Liver (tissue), 10 donors: ENCODE measurements at places on chromosomes 2 and 18. TPM values are rescaled to one million over a fixed set of nuclear protein-coding genes. Genes with fewer than 3 reads are reported as not detected.

DNA sequence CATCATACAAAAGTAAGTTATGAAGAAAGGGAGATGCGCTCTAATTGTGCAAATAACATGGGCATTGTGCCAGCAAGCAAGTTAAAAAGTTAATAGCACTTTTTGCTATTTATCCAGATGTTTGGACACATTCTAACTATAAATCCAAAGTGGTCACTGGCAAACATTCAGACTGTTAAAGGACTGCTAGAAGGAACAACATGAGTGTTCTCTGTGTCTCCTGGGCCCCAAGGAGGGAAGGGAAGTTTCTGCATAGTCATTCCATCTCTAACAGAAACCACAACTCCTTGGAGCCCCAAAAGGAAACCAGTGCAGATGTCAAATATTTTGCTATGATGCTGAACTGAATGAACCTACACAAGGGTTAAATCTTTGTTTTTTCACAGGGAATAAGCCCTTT, 213.3 kb upstream of the HNRNPA3 start:
- DNase-seq = no peak

The RGPD4 gene
- not detected for polyA plus RNA-seq

- DNase-seq = no peak
Measured at GRCh38 chr2:172834881-172835280, 99.2 kb downstream of the RAPGEF4 start.

DNA sequence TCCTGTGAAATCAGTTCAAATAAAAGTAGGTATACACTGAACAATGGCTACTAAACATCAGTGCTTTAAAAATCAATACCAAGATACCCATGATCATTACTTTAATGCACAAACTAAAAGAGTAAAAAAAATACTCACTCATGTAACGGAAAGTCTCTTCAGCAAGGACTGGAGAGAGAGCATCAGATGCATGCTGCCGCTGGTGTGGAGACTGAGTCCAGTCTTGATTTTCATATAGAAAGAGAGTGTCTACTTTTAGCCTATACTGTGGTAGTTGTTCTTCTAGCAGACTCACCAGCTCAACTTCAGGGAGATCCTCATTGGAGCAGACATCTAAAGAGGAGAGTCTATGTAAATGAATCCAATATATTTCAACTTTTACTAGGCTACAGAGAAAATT, 44.0 kb downstream of the TRAK2 start:
- DNase-seq = no peak

- DNase-seq = no peak
Measured at GRCh38 chr2:9168821-9169221, 37.8 kb upstream of the ASAP2 start.

The RNF125 gene
- polyA plus RNA-seq = 1.6 TPM

DNA sequence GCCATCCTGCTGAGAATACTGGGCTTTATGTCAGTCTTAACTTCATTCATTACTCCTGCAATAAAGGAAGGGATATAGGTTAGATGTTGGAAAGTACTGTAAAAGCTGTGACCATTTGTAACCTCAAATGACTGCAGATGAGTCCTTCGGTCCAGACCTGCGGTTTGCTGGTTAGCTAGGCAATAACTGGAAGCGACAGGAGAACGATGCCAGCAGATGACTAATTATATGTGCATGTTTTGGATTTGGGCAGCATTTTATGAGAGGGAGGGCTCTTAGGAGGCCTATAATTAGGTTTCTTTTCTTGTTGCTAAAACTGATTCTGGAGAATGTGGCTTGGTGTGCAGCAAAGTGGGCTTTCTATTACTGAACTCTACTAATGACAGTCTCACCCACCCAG, 205.6 kb downstream of the TMEM182 start:
- DNase-seq = no peak

- no peak for DNase-seq
Measured at GRCh38 chr2:210623506-210623905, 67.1 kb downstream of the CPS1 start.

The TBC1D8 gene
- 13.5 TPM for polyA plus RNA-seq

GRCh38 chr2:37427241-37427640, 82.8 kb downstream of the QPCT start:
- no peak for DNase-seq

The ATP6V1C2 gene
- polyA plus RNA-seq = 0.66 TPM

DNA sequence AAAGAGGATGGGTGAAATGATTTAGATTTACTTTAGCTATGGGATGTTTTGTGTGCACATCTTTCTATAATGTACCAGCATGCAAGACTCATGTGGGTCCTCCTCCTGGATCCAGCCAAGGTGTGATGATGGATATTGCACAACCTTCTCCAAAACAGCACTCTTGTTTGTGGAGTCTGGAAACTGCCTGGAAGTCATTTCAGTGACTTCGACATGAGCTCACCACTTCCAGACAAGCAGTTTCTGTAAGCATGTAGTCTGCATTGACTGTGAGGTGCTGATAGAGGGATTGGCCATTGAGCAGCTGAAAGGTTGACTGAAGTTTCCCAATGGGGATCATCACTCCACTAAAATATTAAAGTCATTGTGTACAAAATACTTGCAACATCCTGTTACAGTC, 154.0 kb downstream of the TRIB2 start:
- no peak for DNase-seq

GRCh38 chr2:70861777-70862625, 26.4 kb upstream of the CD207 start:
- DNase-seq = peak; percentile 78

The CHST9 gene
- 1.1 TPM for polyA plus RNA-seq

- no peak for DNase-seq
Measured at GRCh38 chr18:58024139-58024538, 19.9 kb upstream of the NEDD4L start.

- DNase-seq = no peak
Measured at GRCh38 chr2:207288628-207289027, 122.9 kb upstream of the KLF7 start.

DNA sequence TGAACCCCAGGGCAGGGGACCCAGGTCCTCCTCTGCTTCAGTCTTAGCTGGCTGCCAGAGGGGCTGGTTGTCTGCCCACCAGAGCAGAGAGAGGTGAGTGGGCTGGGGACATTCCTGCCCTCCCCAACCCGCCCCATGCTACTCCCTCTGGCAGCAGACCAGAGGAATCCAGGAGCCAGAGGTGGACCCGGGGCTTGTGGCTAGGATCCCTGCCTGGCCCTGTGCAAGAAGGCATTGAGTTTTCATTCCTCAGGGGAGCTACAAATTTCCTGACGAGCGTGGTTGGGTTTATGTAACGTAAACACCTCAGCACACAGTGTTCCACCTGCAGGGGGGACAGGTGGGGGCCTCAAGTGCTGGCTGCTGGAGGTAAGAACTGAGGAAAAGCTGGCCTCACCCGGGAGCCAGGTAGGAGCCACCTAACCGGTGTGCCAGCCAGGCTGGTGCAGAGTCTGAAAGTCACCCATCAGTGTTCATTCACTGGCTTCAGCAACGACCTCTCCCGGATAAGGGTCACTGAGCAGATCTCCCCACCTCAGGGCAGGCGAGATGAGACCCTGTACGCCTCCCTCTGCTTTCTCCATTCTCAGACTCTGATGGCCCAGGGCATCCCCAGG, 246.8 kb downstream of the DYSF start:
- DNase-seq = no peak

DNA sequence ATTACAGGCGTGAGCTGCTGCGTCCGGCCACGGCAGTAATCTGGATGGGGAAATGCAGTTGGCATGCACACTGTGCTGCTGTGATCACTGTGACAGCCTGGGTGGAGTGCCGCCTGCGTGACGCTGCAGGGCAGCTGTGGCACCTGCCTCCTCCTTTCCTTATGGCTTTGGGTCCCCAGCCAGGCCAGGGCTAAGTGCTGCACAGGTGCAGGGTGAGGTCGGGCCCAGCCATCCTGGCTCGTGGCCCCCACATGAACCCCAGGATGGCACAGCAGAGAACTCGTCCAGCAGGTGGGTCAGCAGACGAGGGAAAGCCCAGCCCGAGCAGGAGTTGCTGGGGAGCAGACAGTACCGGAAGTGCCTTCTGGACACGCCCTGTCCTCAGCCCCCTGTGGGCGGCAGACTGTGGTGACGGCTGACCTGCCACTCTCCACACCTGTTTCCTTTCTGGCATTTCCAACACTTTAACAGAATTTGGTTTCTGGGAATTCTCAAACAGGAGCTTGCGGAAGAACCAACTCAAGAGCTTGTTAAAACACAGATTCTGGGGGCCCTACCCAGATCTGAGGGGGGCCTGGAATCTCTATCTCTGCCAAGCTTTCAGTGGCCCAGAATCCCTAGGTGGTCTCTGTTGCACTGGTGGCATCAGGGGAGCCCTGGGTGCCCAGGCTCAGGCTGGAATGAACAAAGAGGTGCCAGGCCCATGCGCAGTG, 16.9 kb downstream of the HS1BP3 start:
- DNase-seq = no peak

The MAB21L4 gene
- polyA plus RNA-seq = 1.6 TPM

DNA sequence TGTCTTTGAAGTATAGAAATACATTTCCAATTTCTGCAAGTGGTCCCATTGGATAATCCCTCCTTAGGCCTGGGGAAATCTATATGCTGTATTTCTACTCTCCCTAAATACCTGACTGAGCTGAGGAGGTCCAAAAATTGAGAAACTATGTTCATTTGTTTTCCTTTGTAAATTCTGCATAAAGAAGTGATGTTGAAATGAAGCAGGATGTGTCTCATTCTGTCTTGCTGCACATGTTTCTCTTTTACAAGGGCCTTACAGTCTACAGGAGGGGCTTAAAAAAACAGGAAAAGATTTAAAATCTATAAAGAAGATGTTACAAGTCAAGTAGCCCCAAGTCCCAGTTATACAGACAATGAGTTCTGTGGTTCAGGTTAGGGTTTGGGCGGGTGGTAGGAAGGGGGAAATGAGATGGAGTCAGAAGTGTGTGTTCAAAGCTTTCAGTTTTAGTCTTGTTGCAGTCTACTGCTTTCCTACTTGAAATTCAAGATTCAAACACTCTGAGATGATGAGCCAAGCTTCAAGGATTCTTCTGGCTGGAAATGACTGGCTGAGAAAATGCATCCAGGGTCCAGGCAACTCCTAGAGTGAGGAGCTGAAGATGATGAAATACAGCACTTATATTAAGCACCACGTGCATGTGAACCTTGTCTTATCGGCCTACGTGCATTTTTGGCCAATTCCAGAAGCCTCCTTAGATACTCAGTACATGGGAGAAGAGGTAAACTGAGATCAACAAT, 146.3 kb upstream of the CELF4 start:
- no peak for DNase-seq

- no peak for DNase-seq
Measured at GRCh38 chr2:222523783-222524544, 99.6 kb downstream of the SGPP2 start.

DNA sequence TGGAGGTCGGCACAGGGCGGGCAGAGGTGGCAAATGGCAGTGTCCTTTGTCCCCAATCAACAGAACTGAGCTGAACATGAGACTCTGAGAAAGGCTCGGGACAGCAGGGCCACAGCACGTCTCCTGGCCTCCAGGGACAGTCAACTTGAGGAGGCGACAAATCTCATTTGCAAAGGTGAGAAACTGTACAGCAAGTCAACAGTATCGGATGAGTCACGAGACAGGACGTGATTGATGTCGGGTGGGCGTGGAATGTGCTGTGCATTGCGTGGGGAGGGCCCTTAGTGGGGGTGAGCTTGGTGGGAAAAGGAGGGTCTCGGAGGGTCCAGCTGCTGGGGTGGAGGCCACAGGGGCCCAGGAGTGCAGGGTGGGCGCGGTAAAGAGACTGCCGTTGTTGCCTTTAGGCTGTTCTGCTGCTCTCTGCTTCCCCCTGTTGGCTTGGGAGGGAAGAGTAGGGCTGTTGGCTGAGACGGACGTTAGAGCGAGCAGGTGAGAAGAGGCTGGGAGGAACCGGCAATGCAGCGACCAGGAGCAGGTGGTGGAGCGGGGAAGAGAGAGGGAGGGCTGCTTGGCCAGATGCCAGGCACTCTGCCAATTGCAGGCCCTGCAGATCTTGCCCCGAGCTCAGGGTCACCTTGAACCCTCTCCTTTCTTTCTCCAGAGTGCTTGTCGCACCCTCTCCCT, 164.3 kb downstream of the BCL2 start:
- peak; percentile 74 for DNase-seq
